ENCODE measurements at places on chromosomes 2 and 18.

DNA sequence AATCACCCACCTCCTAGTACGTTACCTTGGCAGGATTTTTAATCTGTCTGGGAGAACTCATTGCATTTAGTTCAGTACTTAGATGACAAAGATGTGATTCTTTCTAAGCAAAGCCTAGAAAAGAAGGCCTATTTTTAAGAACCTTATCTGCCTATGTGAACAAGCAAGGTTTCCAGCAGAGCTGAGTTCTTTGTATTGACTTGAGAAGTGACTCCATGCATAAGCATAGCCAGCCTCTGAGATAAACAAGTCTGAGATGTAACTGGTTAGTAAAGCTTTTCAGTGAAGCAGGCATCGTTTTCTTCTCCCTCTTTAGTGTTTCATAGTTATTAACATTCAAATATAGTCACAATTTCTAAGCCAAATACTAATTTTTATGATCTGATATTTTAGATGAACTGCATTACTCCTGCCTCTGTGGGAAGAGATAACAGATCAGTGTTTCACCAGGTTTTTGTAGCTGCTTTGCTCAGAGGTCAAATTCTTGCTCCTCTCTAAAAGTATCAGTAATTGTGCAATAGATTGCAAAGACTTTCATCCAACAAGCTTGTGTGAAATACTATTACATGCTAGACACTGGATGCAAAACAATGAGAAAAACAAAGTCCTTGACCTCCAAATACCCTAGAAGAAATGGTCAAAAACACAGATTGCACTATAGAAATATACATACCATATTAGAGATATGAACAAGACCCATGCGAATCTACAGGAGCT lies 107.8 kb downstream of the MBD2 start:
- DNase-seq: no peak

DNA sequence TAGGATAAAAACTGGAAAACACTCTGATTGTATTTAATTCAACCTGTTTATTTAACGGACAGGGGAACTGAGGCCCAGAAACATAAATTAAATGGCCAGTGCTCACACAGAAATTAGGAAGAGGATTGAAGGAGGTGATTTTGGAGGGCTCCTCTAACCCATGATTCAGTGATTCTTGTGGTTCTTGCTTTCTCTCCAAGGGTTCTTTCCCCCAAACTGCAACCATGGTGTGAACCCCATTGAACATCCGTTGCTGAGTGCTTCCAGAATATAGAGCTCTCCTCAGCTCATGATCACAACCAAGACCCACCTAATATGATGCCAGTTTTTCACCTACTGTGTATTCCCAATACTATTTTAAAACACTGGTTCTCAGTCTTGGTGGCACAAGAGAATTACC lies 41.4 kb downstream of the BMP10 start:
- DNase-seq: no peak

DNA sequence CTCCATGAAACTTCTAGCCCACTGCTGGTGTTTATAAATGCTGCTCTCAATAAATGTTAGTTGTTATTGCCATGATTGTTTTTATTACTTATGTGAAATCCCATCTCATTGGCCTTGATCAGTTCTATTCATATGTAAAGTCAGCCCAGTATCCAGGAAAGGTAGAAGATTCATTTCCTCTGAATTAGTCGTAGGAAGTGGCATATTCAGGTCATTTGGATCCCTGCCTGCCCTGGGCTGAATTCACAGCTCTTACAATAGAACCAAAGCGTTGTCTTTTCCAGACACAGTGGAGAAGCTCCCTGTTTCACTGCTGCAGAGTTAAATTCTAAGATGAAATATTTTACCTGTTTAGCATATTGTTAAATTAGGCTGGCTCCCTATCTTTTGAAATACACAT lies 70.3 kb downstream of the MAIP1 start:
- DNase-seq: no peak

DNA sequence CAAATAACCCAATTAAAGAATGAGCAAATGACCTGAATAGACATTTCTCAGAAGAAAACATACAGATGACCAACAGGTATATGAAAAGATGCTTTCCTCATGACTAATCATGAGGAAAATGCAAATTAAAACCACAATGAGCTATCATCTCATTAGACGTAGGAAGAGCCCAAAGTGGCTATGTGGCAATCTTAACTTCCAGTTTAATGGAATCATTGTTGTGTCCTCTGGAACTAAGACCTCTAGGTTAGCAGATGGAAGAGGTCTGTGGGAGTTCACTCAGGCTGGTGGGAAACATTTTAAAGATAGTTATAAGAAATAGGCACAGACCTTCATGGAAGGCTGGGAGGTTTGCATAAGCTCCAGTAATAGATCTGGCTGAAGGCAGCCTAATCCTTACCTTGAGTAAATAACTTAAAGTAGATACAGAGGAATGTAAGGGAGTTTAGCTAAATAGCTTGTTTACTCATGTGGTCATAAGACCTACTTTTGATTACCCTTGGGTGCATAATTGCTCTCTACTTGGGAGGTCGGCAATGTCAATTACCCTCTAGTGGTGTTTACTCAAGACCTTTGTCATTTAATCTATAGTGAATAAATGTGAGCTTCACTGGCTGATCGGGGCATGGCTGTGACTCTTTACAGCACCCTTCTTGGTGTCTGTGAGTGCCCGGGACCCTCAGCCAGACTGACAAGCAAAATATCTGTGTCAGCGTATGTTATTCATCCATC lies 119.0 kb downstream of the GULP1 start:
- no peak for DNase-seq

GRCh38 chr2:23496456-23496855 lies 111.5 kb downstream of the KLHL29 start:
- no peak for DNase-seq

DNA sequence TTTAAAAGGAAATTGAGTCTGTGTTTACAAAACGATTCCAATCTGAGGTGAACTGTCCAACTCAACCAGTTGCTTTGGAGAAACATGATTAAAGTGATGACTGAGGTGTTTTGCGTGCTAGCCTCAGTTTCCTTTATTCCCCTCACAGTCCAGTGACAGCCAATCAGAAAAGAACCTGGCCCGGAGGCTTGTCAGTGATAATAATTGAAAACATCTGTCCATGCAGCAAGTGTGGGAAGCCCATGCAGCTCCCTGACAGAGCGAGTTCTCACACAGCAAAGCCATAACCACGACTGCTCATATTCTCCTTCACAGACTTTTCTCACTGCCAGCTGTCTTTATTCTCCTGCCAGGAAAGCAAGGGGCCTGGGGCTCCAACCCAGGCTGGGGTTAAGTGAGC lies 613.4 kb downstream of the ARHGAP15 start:
- no peak for DNase-seq
